ENCODE measurements at places on chromosomes 11 and 22.

- DNase-seq, result no peak
Measured at GRCh38 chr11:36408498-36409136, 101.5 kb downstream of the TRAF6 start.

GRCh38 chr22:30926706-30927105 is 41.9 kb downstream of the MORC2 start:
- no peak for DNase-seq

DNA sequence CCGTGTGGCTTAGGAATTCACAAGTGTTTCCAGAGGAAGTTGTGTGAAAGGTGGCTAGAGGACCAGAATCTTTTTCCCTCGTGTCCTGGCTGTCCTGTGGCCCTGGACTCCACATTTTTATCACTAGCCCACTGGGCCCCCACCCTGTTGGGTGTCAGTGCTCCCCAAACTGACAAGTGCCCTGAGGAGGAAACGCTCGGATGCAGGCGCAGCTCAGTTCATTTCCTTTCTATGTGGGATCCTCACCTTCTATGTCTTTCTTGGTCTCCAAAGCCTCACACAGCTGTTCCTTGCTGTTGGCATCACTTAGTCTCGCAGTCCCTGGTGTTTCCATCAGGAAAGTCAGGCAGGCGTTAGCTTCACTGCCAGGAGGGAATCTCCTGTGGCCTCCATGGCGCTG is 68.0 kb upstream of the KCNQ1OT1 start:
- no peak for DNase-seq

DNA sequence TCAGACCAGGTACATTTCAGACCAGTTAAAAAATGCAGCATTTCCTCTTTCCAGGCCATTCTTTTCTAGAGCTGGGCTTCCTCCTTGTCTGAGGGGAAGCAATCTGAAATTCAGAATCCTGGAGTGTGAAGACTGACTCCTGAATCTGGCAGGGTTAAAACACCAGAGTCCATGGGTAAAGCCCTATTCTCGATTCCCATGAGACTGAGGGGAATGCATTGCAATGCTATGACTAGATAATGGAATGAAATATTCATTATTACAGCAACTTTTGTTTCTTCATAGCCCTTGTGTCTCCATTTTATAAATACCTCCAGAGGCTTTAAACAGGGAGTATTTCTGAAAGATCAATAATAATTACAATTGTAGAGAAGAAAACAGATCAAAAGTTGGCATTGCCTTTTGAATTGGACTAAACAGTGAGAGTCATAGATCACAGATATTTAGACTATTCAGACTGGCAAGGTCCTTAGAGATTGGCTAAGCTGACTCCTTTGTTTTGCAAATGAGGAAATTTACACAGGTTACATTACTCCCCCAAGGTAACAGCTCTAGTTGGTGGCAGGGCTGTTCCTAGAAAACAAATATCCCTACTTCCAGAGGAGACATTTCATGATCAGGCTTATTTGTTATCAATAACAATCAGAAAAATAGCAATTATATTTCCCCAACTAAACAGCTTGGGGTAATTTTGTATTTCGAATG is 632.6 kb upstream of the KIRREL3 start:
- DNase-seq, result no peak

DNA sequence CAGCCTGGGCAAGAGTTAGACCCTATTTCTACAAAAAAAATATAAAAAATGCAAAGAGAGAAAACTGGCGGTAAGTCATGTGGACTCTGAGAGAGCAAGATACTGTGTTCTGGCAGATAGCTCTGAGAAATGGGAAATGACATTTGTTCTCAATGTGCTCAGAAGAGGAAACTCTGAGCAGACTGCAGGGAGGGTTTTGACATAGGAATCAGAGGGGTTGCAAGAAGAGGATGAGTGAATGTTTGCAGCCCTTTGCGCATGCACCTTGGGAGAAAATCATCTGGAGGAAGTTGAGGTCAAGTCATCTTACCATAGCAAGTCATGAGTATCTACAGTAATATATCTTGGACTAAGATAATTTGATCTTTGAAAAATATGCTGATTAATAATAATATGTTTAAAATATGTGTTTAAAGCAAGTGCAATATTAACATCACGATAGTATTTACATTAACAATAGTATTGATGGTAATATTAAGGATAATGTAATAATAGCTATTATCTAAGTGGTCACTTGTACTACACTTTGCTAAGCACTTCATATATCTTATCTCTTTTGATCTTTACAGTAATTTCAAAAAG is 2.6 kb downstream of the ACER3 start:
- DNase-seq, result no peak

- peak; percentile 96 for DNase-seq
Measured at GRCh38 chr11:47355283-47356128, 3.0 kb upstream of the MYBPC3 start.

- no peak for DNase-seq
Measured at GRCh38 chr11:71582309-71582895, at the start of gene KRTAP5-11. KRTAP5-11 (minus strand) TSS chr11:71582875; CDS start chr11:71582837, 38 bp downstream.

- no peak for DNase-seq
Measured at GRCh38 chr22:38435010-38435409, 20.0 kb downstream of the KCNJ4 start.

DNA sequence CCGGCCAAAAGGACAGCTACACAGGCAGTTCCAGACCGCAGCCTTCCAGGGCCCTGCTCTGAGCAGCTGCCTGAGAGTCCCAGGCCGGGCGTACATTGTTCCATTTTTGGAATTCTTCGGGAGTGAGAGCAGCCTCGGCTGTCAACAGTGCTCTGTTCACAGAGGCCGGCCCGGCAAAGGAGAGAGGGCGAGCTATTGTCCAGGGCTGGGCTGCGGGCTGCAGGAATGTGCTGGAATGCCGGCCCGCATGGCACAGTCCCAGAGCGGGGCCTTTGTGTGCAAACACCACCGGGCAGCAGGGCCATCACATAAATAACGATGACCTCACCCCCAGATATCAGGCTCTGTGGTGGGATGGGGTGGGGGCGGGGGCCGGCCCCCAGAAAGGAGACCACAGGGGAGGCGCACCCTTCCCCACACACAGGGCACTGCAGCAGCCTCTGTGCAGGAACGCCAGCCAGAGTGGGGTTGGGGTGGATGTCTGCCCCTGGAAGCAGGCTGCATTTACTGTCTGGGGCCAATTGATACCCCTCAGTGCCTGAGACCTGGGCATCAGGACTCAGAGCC is 15.8 kb downstream of the LINC01488 start:
- peak; percentile 89 for DNase-seq

DNA sequence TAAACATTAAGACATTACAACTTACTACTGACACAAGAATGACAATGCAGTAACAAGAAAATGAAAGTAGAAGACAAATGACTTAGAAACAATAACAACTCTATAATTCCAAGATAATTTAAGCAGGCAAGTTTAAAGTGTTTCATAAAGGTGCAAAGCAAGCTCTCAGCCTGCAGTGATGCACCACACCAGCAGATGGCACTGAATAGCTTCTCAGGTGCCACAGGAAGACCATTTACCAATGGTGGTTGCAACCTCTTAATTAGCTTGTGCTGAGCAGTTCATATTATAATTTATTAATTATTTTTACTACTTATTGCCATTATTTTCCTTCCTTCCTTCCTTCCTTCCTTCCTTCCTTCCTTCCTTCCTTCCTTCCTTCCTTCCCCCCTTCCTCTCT is 60.6 kb downstream of the NXPE2 start:
- no peak for DNase-seq

GRCh38 chr22:33025675-33026074 is 32.5 kb downstream of the SYN3 start:
- no peak for DNase-seq

DNA sequence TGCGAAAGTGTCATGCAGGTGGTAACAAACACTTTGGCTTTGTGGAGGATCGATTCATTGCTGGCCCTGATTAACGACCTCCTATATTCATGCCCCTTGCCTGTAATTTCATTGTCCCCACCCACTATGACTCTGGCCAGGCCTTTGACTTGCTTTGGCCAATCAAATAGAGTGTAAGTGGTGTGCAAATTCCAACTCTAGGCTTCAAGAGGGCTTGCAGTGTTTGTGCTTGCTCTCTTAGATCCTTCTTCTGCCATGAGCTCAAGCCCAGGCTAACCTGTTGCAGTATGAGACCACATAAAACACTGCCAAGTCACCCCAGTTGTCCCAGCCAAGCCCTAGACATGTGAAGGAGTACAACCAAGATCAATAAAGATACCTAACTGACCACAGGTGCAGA is 48.0 kb downstream of the RCN1 start:
- no peak for DNase-seq

DNA sequence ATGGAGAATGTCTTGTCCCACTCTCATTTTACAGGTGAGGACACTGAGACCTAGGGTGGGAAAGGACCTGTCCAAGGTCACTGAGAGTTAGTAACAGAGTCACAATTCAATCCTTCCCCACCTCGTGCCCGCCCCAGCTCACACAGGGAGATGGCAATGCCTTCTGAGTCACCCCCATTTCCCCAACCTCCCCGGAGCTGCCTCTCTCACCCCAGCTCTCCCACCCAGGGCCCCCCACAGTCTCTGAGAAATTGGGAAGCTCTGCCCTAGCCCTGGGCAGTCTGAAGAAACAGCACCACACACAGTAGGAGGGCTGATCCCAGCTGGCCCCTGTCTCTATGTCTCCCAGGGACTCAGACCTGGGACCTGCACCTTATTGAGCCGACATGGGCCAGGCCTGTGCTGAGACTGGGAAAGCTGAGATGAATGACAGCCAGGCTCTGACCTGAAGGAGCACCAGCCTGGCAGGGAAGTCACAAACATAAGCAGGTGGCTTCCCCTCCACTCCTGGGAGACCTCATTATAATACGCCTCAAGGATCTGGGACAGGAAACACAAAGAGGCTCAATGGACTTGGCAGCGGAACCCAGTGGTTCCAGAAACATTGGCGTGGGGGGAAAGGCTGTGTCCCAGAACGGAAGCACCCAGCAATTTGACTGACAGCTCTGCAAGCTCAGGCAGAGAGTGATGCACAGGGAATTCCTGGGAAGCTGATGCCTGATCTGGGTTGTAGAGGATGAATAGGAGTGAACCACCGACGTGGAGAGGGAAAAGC is 51.0 kb downstream of the CD6 start:
- DNase-seq, result no peak

- no peak for DNase-seq
Measured at GRCh38 chr11:23320131-23320530, 459.9 kb upstream of the CCDC179 start.

DNA sequence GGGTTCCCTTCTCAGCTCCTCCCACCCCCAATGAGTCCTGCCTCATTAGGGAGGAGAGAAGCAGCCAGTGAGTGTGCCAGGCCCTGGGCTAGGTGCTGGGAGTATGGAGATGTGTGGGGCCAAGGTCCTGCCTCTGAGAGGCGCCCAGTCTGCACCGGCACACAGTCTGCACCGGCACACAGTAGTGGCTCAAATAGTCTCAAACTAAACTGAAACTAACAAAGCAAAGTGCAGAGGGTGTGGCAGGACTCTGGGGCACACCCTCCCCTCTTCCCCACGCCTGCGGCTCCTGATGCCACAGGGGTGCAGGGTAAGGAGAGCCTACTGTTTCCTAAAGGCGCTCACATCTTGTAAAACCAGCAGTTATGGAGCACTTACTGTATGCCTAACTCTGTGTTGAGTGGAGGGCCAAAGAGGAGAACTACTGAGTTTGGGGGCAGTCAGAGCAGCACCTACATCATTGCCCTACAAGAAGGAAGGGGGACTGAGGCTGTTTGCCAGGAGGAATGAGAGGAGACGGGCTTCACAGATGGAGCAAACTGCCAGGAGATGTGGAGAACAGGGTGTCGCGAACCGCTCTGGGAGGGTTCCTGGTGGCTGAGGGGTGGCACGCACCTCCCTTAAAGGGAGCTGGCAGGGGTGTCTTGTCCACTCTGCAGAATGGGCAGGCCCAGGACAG is 939 bp upstream of the SH3BP1 start:
- no peak for DNase-seq

DNA sequence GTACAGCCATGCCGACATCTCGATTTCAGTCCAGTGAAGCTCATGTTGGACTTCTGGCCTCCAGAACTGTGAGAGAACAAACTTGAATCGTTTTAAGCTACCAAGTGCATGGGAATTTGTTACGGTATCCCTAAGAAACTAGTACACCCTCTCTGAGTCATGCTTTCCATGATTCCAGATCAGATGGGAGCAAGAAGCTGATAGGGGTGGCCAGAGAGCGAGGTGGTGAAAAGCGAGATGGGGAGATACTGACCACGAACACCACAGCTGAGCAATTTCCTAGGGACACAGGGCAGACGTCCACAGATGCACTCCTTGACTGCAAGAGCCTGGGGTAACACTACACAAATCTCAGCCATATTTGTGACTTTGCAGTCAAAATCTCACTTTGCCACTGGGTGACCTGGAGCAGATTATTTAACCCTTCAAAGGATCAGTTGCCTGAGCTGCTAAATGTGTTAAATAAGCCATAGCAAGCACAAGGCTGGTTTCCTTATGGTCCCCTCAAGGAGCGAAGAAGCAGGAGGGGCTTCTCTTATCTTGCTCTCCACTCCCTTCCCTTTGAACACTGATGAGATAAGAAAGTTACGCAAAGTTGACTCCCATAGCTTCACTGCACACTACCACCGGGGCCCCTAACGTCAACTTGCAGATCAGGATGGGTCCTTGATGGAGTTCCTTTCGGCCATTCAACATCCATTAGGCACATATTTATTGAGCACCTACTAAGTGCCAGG is 22.6 kb upstream of the RCN1 start:
- DNase-seq, result no peak

- no peak for DNase-seq
Measured at GRCh38 chr11:130467116-130467900, 18.9 kb downstream of the ADAMTS15 start.

DNA sequence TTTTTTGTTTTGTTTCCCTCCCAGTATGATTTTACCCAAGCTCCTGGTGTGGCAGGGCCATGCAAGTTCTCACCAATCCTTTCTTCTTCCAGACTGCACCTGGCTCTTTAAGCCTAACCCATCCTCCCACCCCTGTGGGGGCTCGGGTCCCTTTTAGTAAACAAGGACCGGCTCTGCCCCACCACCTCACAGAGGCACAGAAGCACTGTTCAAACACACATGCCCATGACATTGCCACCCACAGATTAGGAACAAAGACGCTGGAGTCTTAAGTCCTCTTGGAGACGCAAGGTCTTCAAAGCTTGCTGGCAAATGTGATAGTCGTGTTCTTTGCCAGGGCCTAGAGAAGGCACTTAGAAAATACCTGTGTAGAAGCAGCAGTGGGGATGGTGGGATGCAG is 18.9 kb downstream of the UQCR10 start:
- no peak for DNase-seq

DNA sequence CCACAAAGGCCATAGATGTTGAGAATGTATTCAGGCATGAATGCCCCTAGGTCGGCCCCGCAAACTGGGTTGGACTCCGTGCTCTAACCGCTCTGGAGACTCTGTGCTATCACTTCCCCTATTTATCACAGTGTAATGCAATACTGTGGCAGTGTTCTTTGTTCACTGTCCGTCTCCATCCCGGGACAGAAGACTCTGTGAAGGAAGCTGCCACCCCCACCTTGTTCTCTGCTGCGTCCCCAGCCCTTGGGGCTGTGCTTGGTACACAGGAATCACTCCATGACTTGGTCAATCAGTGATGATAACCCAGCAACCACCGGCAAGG is 57.6 kb downstream of the TSPAN18 start:
- no peak for DNase-seq

DNA sequence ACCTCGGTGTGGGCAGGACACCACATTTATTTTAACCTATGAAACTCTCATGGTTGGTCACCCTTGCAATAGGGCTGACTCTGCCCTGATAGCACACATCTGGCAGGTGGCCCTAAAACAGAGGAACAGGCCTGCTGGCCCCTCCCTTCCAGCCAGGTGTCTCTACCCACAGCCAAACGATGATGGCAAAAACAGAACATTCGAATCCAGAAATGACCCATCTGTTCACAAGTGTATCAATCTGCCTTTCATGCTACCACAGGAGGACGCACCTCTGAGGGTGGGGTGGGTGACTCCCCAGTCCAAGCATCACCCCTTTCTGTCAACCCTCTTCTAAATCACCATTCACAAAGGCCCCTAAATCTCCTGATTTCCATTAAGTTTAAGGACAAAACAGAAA is 118.1 kb downstream of the ETS1 start:
- no peak for DNase-seq
